Foreskin keratinocyte (primary cell): ENCODE measurements at places on chromosomes 3 and 15. TPM values are rescaled to one million over a fixed set of nuclear protein-coding genes. Genes with fewer than 3 reads are reported as not detected.
A peak's percentile ranks its signal among the peaks of the same experiment; 100 is the strongest.

The GXYLT2 gene
- 1.8 and 2.6 TPM in 2 replicates for total RNA-seq

DNA sequence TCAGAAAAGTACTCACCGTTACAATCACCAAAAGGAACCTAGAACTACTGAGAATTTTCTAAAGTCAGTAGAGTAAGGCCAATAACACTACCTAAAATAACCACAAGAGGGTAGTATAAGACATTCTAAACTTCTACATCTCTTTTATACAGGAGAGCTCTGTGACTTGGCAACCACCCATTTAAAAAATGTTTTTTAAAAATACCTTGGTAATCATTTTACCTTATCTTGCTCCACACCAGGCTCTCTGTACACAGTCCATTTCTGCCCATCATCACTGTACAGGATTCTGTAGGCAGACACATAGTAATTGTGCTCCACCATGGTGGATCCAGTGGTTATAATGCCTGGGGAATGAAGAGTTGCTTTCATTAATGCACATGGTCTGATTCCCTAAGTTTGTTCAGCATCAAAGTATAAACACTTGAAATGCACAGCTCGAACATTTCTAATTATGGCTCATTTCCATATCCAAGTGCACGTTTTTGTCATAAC, 54.5 kb downstream of the ST3GAL6 start:
- no peak for DNase-seq

DNA sequence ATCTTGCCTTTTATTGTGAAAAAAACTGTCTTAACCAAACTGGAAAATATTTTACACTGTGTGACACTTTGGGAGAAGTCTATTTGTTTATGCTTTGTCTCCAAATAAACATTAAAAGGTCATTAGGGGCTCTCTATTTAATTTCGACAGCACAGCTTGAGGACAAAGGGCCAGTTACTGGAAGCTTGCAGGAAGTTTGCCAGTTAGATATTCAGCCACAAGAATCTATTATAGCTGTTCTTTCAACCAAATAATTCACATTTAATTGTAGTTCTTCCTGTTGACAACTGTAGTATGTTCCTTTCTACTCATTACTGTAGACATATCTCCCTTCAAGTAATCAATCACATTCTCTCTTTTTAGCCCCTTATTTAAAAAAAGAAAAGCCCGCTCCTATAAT, 6.1 kb downstream of the CP start:
- no peak for DNase-seq

The LMOD3 gene
- not detected in 2 replicates for total RNA-seq

GRCh38 chr3:71025516-71025915, 558.0 kb downstream of the FOXP1 start:
- no peak for DNase-seq

DNA sequence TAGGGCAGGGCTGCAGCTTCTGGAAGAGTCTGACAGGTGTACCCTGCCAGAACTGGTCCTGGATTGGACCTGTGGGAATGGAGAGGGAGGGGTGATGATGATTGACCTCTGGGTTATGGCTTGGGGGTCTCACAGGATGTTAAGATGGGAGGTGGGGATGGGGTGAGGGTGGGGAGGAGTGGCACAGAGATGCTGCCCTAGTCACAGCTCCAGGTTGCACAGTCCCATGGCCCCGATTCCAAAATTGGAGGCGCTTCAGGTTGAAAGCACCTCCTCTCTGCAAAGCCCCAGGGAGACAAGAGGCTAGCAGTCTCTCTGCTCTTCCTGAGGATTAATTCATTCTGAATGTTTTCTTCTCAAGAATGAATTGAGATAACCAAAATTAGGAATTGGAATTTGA, 101.4 kb downstream of the FAM43A start:
- no peak for DNase-seq

GRCh38 chr3:114380233-114380651, 86.4 kb downstream of the TIGIT start:
- DNase-seq, result peak; percentile 50

DNA sequence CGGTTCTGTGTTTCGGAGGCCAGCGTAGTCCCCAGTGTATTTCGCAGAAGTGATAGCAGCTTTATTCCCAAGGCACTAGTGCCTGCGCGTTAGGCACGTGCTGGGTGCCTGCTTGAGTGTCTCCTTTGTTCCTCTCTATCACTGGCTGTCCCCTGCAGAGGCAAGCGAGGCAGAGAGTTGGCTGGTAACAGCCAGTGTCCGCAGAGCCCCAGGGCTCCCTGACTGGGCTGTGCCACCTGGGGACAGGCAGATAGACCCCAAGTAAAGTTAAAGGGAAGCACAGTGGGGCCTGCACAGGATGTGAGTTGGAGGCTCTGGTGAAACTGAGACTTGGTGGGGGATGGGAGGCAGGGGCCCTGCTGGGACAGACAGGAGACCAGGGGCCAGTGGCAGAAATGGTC, 50.7 kb downstream of the APBA2 start:
- DNase-seq, result no peak

- DNase-seq, result no peak
These were observed 217.7 kb downstream of the ATP8B4 start for GRCh38 chr15:49901321-49901720.

The SMCO1 gene
- total RNA-seq, result not detected in 2 replicates

GRCh38 chr15:64209680-64210334, 47.0 kb upstream of the PPIB start:
- no peak for DNase-seq

- no peak for DNase-seq
These were observed 1570.1 kb downstream of the SI start for GRCh38 chr3:163508206-163508605.

DNA sequence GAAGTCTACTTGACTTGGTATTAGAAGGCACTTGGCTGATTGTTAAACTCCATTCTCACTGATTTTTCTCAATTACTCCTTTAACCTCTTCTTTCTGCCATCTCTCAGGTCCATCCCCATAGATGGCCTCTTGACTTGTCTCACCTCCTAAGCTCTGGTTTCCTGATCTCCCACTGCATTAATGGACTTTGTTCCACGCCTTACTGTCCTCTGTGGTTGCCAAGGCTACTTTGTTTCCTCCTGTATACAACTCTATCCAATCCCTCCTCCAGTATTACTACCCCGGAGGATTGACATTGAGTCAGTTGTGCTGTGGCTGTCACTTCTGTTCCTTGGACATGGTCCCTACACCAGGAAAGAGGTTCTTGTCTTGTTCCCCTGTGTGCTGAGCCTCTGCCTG, 10.6 kb upstream of the GLCE start:
- no peak for DNase-seq

The NDN gene
- 5.7 and 7.5 TPM in 2 replicates for total RNA-seq

- no peak for DNase-seq
These were observed 260.5 kb upstream of the IGF1R start for GRCh38 chr15:98387866-98388265.

The GRK7 gene
- not detected in 2 replicates for total RNA-seq

- peak; percentile 15 for DNase-seq
These were observed 311.6 kb downstream of the CNTN6 start for GRCh38 chr3:1404270-1404962.

GRCh38 chr3:102614585-102614984, 179.8 kb downstream of the ZPLD1 start:
- no peak for DNase-seq

The ROPN1B gene
- total RNA-seq, result 0.20 TPM in 1 of 2 replicates, not detected in the other

The MEF2A gene
- 16.1 and 17.0 TPM in 2 replicates for total RNA-seq

DNA sequence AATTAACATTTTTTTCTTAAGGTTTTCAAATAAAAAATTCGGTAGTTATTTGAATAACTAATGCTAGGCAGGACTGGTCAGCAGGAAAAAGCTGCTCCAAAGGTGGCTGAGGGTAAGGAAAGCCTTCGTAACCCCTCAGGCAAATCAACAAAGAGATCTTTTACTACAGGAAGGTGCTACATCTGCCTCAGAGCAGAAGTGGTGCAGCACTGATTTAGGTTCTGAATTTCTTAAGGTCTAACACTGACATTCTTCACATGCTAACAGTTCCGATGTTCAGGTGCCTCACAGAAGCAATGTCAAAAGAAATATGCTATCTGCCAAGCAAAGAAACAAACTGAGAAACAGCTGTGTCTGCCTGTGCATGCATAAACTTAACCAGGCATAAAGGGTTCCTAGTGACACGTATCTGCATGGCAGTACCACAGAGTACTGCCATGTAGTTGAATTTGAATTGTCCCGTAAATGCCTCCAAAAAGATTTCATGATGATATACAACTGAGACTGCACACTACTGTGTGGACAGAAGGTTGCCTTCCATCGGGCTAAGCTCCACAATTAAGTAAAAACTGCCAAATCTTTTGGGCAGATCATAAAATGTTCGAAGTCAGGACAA, 275.0 kb upstream of the NSMCE3 start:
- DNase-seq, result no peak

DNA sequence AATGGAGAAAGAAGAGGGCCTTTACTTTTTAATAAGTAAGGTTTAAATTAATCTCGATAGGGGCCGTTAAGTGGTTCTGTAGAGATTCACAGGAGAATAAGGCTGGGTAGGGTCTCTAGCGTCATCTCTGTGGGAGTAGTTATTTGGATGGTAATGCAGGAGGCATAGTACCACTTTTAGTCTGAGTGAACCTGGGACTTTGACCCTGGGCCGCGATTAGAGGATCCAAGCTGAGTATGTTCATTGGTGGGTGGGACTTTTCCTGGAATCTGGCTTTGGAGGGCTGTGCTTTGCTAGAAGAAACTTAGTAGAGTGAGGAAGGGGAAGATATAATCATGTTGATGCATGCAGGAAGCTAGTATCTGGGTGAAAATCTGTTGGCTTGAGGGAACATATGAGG, 4.0 kb downstream of the LPP start:
- DNase-seq, result no peak

DNA sequence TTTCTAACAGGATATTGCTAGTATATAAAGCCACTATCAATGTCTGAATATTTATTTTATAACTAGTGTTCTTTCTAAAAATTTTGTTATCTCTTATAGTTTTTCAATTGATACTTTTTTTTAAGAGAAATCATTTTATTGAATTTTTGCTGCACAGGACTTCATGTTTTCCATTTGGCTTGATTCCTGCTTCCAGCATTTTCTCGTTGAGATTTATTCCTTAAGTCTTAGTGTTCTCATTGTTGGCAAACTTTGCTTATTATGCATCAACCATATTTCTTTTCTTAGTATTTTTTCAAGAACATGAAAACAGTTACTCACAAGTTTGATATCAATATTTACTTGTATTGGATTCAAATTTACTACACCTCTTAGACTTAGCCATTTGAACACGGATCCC, 113.4 kb downstream of the UNC13C start:
- no peak for DNase-seq

The ATR gene
- total RNA-seq, result 27.3 and 29.3 TPM in 2 replicates

The ITIH3 gene
- total RNA-seq, result not detected in 2 replicates

DNA sequence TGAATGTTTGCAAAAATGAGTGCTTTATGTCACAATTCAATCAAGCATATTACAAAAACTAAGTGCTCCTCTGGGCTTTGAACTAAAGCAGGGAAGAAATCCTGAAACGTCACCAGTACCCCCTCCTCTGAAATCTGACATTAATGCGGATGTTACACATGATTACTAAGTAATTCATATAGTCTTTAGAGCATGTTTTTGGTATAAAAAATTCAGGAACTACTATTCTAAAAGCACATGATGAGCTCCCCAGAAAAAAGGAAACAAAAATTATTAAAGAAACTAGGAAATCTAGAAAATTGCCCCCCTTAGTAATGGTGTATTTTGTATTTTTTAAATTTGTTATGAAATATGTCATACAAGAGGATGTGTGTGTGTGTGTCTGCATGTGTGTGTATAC, 87.7 kb downstream of the MYO5A start:
- DNase-seq, result no peak

DNA sequence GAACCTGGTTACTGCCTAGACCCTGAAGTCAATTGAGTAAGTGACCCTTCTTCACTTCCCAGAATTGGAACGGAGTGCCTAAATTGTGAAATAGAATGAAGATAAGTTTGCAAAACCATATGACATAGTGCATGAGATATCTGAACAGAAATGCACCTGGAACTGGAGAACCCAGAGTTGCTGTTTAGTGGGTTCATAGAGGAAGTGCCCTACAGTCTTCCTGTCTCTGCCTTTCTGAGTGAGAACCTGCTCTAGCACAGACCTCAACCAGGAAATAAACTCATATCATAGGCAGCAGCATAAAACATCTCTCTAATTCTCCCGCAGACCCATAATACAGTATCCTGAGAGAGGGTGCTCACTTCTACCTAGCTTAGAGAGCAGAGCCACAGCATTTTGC, 82.9 kb downstream of the EOMES start:
- DNase-seq, result no peak

GRCh38 chr3:112759681-112760080, 87.0 kb downstream of the CD200R1L start:
- DNase-seq, result no peak

The SLC28A2 gene
- total RNA-seq, result not detected in 2 replicates

DNA sequence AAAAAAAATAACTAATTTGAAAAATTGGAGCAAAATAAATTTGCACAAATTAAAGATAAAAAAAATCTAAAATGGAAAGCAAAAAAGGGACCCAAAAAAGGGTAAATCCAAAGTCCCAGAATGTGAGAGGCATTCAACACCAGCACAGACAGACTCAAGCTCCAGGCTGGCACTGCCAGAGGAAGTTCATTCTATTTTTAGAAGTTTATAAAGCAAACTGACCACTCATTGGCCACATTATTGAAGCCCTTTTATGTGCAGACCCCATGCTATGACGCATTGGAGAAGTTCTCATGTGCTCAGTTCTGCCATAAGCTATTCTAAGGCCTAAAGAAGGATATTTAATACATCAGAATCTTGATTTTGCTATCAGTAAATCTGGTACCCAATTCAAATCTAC, 17.6 kb upstream of the BOC start:
- no peak for DNase-seq

The AADAC gene
- total RNA-seq, result not detected in 2 replicates

The ERC2 gene
- not detected in 2 replicates for total RNA-seq

The SLC26A6 gene
- 34.5 and 42.9 TPM in 2 replicates for total RNA-seq

DNA sequence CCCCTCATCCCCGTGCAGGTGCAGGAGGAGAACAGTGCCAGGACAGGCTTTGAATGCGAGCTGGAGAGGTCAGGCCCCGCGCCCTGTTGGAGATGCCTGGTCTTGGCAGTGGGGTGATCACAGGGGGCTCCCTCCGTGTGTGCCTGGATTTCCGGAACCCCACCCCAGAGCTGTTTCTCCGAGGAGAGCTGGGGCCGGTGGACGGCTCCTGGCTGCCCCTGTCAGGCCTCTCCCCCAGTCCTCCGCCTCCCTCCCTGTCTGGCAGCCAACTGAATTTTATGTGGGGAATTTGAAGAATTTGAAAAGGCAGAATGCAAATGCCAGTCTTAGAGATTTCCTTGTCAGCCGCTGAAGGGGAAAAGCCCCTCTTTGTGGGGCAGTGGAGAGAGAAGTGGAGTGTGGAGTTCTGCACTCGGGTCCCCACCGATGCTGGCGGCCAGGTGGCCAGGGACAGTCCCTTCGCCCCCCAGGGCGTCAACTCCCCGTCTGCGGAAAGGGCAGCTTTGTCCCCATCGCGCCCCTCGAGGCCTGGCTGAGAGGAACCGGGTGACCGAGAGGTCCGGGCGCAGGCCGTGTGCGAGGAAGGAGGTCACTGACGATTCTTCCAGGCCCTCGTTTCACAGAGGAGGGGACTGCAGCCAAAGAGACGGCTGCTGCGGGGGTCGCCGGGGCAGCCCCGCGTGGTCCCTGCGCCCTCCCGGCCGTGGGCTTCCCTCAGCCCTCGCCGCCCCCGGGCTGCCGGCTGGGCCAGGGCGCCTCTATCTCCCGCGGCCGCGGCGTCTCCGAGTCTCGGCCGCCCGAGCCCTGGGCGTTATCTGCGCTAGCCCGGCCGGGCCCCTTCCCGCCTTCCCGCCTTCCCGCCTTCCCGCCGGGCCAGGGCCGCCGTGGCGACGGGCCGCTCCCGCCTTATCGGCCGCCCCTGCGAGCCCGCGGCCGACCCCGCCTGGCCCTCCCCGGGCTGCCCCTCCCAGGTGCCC, 56.0 kb upstream of the LCTL start:
- no peak for DNase-seq

The SAXO2 gene
- total RNA-seq, result 1.2 and 1.7 TPM in 2 replicates

- no peak for DNase-seq
These were observed 81.8 kb downstream of the ZMAT3 start for GRCh38 chr3:178989821-178990220.

The FSD2 gene
- total RNA-seq, result not detected in 2 replicates
